ENCODE measurements at places on chromosomes 3 and 15.

- DNase-seq, result no peak
Measured at GRCh38 chr3:124966521-124967445, 32.2 kb upstream of the MUC13 start.

GRCh38 chr3:196219194-196219969 lies 3.0 kb downstream of the SLC51A start:
- DNase-seq, result peak; percentile 74

GRCh38 chr15:52858782-52859176 lies 68.6 kb upstream of the ONECUT1 start:
- DNase-seq, result no peak

DNA sequence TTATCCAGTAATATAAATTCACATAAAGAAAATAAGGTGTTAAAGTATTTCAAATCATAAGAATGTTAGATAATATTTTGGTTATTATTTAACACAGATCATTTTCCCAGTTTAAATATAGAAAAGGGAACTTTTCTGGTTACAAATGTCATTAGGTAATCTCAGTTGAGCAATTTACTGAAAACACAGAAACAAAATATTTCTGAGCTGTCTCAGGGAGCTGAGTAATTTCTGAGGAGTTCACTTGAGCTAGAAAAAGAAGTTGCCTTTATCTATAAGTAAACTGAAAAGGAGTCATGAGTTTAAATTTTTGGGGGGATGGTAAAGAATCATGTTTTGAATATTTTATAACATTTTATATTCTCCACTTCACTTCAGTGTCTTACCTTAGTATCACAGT lies 855.4 kb upstream of the ARPP21 start:
- no peak for DNase-seq

- no peak for DNase-seq
Measured at GRCh38 chr3:58562498-58562897, 14.7 kb downstream of the FAM107A start.

DNA sequence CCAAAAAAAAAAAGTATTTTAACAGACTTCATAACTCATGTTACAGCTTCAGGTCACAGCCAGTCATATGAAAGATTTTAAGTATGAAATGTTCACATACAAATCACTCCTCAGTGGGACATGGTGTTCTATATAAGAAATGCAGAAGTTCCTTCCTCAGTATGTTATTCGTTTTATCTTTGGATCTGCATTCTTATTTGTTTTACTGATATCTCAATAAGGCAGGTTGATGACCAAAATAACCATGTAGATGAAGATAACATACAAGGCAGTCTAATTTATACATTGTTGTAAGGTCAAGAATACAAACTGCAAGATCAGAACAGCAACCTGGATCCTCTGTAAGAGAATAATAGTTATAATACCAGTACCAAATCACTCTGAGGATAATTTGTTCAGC lies 75.6 kb downstream of the CHAC1 start:
- DNase-seq, result no peak

- no peak for DNase-seq
Measured at GRCh38 chr3:59771768-59772181, 722.0 kb upstream of the CFAP20DC start.

- DNase-seq, result no peak
Measured at GRCh38 chr15:69848551-69849231, 249.0 kb downstream of the TLE3 start.

DNA sequence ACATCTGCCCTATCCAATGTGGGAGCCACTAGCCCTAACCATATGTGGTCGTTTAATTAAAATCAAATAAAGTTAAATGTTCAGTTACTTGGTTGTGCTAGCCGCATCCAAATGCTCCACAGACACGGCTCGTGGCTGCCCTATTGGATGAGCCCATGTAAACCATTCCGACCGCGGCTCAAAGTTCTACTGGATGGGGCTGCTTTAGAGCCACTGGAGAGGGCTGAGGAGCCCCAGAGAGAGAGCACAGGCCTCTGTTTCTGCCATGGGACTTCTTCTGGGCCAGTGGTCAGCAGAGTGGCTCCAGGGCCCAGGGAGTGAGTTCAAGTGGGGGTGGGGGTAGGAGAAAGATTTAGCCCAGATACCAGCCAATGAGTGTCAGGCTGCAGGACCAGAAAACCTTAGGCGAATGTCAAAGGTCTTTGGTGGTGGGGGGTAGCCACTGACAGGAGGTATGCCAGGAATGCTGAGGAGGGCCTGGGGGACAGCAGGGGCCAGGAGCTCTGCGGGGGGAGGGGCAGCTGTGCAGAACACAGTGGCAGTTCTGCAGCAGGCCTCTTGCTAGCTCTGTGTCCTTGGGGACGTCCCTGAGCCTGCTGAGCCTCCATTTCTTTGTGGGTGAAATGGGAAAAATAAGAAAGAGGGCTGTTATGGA lies 30.1 kb downstream of the SPSB4 start:
- DNase-seq, result no peak

DNA sequence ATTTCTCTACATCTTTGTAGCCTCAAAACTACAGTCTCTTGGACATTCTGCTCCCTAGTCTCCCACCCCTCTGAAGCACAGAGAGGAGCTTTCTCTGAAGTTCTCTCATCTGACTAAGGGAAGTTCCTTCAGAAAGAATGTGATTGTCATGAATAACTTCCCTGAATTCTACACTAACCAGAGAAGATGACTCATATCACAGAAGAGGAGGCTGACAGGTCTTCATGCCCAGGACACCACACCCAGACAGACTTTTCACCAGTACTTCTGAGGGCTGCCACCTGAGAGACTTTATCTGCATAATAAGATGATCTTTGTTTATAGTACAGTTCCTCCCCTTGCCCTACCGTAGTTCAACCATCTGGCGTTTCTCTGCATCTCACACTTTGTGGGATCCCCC lies 52.8 kb downstream of the CDIN1 start:
- DNase-seq, result no peak

GRCh38 chr15:69185706-69186105 lies 25.3 kb downstream of the GLCE start:
- peak; percentile 16 for DNase-seq

DNA sequence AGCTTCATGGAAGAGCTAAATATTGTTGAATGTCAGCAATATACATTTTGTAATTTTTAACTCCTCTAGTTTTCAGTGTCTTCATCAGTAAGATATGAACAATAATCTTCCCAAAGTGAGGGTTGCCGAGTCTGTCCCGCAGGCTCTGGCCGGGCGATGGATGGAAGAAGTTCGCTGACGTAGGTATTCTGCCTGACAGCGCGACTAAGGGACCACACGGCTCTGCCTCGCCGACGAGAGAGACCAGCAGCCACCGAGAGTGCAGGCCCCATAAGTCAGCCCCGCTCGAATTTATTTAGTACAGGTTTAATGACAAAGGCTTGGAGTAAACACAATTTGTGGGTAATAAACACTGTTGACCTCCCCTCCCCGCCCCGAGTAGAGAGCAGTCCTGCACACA lies 427.4 kb upstream of the NECTIN3 start:
- no peak for DNase-seq

DNA sequence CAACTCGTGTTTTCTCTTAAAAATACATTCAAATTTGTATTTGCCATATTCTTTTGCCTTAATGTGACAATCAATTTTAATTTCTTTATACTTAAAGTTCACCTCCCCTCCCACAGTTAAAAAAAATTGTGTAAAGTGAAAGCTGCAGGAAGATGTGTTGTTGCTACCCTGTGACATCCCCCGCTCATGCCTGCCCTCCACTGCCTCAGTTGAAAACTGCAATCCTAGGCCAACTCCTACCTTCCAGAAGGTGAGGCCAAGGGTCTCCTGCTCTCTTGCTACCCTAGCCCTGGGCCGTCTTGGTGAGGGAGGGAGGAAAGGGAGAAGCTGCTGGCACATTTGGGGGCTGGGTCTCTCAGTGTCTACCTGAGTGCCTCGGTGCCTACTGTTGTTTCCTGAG lies 57.0 kb upstream of the CMTM7 start:
- peak; percentile 38 for DNase-seq

DNA sequence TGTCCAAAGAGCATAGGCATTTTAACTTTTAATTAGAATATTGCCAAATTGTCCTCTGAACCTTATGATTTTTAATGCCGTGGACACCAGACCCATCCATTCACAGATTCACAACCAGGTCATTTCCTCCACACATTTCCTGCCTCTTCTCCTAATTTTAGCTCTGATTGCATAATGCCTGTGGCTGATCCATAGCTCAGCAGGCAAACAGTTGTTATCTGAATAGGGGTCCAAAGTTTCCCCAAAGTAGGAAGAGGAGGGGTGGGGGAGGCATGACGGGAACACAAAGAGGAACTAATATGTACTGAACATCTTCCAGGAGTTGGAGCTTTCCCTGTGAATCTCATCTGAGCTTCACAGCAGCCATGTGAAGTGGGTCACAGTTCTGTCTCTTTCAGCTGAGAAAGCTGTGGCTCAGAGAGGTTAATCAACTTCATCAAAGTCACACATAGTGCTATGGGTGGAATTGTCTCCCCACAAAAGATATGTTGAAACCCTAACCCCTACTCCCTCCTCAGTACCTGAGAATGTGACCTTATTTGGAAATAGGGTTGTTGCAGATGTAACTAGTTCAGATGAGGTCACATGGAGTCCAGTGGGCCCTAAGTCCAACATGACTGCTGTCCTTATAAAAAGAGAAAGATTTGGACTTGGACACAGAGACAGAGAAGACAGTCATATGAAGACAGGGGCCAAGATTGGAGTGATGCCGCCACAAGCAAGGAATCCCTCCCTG lies 106.7 kb upstream of the AGBL1 start:
- DNase-seq, result no peak

DNA sequence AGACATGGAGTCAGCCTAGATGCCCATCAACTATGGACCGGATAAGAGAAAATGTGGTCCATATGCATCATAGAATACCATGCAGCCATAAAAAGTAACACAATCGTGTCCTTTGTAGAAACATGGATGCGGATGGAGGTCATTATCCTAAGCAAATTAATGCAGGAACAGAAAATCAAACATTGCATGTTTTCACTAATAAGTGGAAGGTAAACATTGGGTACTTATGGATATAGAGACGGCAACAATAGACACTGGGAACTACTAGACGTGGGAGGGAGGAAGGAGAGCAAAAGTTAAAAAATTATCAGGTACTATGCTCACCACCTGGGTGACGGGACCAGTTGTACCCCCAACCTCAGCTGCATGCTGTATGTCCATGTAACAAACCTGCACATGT lies 2.5 kb downstream of the PLD1 start:
- no peak for DNase-seq

DNA sequence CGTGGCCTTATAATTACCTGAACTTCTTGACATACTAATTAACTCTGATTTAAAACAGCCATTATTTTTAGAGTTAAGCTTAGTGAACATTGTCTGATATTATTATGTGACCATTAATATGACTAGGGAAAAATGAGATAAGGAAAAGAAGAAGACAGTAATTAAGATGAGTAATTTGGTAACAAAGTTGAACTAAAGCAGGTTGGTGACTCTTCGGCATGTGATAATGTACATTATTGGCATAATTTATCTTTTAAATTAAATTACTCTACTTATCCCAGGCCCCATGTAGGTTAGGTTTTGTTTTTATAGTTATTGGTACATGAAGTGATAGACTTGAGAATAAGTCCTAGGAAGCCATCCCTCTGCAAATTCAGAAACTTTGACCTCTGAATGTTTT lies 249.7 kb upstream of the CFAP20DC start:
- no peak for DNase-seq

DNA sequence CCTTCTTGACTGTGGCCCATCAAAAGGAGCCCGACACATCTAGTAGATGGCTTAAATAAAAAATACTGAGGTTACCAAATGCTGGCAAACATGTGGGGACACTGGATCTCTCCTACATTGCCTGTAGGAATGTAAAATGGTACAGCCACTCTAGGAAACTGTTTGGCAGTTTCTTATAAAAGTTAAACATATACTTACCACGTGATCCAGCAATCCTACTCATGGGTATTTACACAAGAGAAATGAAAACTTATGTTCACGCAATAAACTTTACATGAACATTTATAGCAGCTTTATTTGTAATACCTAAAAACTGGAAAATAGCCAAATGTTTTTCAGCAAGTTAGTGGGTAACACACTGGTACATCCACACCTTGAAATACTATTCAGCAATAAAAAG lies 9.1 kb downstream of the ZBTB38 start:
- DNase-seq, result no peak

DNA sequence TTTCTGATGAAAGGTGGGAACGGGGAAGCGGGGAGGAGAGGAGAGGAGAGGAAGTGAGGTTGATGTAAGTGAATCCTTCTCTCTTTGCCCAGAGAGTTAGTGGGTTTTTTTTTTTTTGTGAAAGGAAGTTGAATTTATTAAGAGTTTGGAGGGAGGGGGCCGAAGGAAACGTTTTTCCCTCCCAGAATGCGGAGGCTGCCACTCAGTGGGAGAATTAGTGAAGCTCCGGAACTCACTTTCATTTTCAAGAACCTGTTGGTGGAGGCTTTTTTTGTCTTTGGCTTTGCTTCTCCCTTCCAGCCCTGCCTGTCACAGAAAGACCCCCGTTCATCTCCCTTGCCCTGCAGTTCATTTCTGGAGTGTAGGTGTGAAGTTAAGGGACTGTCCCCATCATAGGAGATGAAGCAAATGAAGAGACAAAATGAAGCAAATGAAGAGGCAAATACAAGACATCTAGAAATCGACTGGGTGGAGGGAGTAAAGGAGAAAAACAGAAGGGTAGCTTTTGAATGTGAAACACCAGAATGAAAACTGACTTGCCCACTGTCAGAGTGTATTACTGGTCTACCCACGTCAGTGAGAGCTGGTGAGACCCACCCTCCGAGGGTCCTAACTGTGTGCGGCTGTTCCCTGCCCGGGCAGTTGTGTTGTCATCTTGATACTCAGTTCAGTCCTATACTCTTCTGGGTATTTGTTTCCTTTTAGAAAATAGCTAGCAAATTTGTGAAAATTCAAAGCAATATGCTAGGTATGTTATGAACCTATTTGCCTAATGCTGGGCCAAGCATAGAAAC lies 91.5 kb downstream of the ITPR1 start:
- DNase-seq, result no peak

DNA sequence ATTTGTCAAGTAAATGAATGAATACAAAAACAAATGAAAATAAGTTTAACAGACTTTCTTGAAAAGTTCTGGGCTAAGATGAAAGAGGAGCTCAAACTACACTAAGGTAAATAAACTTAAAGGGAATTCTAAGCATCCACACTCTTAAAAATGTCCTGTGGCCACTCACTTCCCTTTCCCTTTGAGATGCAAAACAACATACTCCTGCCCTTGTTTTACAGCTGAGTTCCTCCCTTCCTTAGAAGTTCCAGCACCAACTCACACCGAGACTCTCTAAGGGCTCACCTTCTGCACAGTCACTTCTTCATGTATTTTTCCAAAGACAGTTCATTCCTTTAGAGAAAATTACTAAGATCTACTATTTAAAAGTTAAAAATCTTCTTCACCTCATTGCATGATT lies 123.3 kb upstream of the CMC1 start:
- no peak for DNase-seq

- DNase-seq, result no peak
Measured at GRCh38 chr3:157142315-157142714, 17.6 kb downstream of the CCNL1 start.

GRCh38 chr15:100726070-100726420 lies 123.7 kb downstream of the ASB7 start:
- no peak for DNase-seq

GRCh38 chr3:46711305-46711704 lies 6.4 kb downstream of the PRSS50 start:
- DNase-seq, result no peak
